ENCODE measurements at places on chromosomes 12 and 14.
A peak's percentile ranks its signal among the peaks of the same experiment; 100 is the strongest.

DNA sequence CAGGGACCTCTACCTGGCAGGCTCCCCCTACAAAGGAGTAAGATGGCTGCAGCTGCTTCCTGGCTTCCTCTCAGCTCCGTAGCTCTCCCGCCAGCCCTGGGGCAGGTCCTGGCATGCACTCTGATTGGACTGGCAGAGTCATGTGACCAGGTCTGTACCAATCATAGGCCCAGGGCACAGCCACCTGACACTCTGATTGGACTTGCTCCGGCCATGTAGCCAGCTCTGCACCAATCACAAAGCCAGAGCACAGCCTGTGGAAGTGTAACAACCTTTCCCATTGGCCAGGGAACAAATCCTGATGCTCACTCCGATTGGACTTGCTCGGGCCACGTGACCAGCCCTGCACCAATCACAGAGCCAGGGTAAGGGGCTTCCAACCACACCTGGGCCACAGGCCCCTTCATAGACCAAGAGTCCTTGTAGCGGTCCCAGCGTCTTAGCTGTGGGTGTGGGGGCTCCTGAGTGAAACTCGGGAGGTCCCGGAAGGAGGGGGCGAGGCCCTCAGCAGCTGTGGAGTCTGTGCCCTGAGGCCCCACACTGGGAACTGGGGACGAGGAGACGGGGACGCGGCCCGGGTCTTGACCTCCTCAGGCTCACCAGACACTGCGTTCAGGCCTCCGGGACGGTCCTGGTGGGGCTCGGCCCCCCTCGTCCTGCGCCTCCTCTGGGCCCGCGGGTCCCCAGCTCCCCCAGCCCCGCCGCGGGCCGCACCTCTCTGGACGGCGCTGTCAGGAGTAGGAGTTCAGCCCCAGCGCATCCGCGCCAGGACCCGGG, 210.6 kb downstream of the ADGRD1 start:
- DNase-seq, result no peak

- no peak for DNase-seq
These were observed 1.2 kb downstream of the RNASE2 start for GRCh38 chr14:20956376-20956976.

DNA sequence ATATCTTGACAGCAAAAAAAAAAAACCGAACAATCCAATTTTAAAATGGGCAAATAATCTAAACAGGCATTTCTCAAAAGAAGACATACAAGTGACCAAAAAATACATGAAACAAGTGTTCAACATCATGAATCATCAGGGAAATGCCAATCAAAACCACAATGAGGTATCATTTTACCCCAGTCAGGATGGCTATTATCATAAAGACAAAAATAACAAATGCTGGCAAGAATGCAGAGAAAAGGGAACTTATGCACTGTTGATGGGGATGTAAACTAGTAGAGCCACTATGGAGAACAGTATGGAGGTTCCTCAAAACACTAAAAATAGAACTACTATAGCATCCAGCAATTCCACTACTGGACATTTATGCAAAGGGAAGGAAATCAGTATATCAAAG, 448.2 kb downstream of the RGS6 start:
- DNase-seq, result no peak

DNA sequence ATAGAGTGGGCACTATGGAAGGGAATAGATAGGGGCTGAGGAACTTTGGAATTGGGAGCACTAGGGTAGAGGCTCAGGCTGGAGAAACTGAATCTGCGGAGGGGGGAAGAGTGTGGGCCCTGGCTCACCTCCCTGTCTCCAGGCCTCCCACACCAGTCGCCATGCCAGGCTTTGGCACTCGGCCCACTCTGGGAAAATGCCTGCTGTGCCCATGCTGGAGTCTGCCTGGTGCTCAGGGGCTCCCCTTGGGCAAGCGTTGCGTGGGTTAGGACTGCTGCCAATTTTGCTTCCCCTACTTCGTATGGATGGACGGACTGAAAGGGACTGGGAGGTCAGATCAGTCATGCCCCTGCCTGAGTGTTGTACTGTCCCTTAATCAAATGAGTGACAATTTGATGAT, 34.6 kb upstream of the CISTR start:
- DNase-seq, result no peak

DNA sequence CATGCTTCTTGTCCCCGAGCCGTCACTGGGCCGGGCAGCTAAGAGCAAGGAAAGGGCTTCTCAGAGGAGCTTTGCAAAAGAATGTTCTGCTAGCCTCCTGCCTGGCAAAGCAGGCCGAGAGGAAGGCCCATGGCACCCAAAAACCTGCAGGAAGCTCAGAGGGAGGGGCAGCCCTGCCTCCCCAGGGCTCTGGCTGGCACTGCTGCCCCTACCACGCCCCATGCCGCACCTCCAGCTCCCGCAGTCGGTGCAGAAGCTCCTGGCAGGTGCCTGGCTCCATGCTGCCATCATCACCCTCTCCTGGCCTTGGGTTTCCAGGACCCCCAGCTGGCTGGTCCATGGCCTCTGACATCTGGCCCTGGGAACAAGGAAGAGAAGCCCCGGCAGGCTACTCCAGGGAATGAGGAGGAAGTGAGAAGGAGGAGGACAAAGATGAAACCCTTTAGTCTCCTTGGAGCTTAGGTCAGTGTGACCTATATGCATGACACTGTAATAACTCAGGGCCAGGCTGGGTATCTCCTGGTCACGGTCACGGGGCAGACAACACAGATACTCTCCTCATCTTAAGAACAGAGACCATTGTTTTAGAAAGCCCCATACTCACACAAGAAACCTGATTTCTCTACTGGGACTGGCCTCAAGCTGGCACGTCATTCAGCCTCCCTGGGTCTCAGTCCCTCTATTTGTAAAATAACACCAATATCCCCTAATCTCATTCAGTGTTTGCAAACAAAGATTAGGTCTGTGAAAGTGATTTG, 24.3 kb downstream of the NCKAP5L start:
- DNase-seq, result no peak

DNA sequence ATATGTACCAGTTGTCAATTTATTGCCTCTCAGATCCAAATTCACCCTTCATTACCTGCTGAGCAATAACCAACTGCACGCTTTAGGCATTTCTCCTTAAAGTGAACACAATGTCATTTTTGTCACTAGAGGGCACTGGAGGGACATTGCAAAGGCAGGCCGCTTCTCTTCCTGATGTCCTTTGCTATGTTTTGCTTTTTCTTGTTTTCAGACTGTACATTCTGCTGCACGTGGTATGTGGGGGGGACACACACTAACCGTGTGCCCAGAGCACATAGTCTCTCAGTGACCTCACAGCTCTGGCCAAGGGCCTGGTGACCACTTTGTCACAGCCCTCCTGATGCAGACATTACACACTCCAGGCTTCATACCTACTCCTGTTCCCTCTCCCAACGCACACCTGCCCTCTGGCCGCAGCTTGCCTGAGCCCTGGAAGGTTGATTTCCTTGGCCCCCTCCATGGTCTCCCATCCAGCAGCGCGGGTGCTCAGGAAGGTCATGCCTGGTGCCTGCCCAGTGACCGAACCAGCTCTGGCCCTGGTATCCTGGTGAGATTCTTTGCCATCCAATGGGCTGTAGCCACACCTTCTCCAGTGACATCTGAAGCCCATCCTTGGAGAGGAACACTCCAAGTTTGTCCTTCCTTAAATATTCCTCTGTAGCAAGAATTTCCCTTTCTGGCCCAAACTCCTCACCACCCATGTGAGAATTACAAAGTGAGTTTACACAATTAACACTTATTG, 39.9 kb downstream of the MYO1H start:
- DNase-seq, result no peak

GRCh38 chr14:68235011-68235410, 415.4 kb downstream of the RAD51B start:
- no peak for DNase-seq

GRCh38 chr12:59834659-59835474, 239.0 kb downstream of the SLC16A7 start:
- no peak for DNase-seq

GRCh38 chr14:100774164-100774537, 47.5 kb downstream of the DLK1 start:
- DNase-seq, result no peak

- DNase-seq, result no peak
These were observed 6.9 kb upstream of the LYZ start for GRCh38 chr12:69341328-69341727.

DNA sequence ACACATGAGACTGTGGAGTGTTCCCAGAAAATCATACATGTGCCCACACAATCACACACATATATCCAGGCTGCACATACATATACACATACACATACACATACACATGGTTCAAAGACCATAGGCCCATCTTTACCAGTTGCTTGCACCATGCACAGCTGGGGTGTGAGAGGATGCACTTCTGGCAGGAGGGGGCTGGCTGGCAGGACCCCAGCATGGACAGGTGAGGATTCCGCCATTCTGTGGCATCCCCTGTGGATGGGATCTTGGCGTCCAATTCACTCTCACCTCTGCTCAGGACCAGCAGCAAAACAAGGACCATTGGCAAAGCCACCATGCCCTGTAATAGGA, 7.0 kb downstream of the ITGB7 start:
- no peak for DNase-seq

GRCh38 chr12:78260976-78261375, 430.3 kb downstream of the NAV3 start:
- DNase-seq, result no peak

- DNase-seq, result no peak
These were observed 19.4 kb downstream of the MAP3K9 start for GRCh38 chr14:70789961-70790360.

DNA sequence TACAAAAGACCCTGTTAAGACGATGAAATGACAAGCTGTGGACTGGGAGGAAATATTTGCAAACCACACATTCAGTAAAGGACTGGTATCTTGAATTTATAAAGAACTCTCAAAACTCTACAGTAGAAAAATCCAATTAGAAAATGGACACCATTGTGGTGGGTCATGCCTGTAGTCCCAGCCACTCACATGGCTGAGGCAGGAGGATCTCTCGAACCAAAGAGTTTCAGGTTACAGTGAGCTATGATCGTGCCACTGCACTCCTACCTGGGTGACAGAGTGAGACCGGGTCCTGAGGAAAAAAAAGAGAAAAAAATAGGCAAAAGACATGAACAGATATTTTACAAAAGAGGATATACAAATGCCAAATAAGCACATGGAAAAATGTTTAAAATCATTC, 41.9 kb downstream of the TTC6 start:
- no peak for DNase-seq

GRCh38 chr14:48614003-48614402, 938.6 kb upstream of the MDGA2 start:
- no peak for DNase-seq

- no peak for DNase-seq
These were observed 33.0 kb downstream of the RDH12 start for GRCh38 chr14:67734675-67735074.

DNA sequence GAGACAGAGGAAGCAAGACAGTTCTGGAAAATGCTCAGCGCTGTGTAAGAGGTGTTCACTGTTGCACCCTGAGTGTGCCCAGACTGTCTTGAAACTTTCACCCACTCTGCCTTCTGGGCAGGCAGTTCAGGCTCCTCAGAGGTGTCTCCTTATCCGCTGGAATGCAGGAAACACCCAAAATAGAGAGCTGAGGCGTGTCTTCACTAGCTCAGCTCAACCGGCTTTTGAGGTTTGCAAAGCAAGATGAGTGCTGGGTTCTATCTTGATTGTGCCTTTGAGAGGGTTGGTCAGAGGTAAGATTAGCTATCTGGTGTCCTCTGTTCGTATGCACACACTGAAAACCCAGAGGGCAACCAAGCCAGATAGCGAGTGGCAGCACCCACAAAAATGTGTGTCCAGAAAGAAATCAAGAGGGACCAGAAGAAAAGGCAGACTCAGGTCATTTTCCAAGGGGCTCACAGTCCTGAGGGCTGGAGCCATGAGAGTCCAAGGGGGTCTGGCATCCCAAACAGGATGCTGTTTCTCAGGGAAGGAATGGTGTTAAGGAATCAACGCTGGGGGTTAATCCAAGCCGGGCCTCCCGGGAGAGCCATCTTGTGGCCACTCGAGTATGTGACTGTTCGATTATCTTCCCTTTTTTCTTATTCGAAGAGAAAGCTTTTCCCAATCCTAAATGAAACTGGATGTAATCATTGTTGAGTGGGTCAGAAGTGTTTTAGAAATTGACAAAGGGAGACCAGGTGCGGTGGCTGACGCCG, 47.1 kb downstream of the TBX3 start:
- no peak for DNase-seq

GRCh38 chr12:54005853-54006558, 2.8 kb upstream of the HOXC8 start:
- DNase-seq, result peak; percentile 76

DNA sequence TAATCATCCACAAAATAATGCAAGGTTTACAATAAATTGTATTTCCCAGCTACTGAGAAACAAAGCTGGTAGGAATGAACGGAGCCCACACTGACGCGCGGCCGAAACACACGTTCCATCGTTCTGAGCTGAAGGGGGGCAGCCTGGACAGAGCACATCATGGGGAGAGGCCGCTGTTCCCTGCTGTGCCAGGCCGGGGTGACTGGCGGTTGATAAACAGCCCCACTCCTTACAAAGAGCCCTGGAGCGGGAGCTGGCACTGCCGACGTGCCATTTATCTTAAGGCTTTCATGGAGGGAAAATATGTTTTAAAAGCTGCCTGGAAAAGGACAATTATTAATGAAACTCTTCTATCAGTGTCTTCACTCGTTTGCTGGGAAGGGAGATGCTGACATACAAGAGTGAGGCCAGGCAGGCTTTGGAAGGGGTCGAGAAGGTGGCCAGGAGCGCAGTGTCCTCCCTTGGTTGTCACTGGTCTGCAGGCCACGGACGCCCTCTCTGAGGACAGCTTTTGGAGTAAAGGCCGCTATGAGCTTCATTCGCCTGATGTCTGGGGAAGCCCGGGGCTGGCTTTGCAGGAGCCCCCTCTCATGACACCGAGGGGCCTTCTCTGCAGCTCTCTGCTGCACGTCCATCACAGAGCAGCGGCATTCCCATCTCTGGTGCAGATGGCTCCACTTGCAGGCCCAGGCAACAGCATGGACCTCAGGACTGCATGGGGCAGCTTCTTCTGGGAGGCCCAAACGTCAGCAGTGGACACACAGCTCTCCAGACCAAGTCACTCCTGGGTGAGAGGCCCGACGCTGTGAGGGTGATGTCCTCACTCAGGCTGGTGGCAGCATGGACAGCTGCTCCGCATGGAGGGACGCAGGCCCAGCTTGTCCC, 355.3 kb upstream of the SFSWAP start:
- no peak for DNase-seq

DNA sequence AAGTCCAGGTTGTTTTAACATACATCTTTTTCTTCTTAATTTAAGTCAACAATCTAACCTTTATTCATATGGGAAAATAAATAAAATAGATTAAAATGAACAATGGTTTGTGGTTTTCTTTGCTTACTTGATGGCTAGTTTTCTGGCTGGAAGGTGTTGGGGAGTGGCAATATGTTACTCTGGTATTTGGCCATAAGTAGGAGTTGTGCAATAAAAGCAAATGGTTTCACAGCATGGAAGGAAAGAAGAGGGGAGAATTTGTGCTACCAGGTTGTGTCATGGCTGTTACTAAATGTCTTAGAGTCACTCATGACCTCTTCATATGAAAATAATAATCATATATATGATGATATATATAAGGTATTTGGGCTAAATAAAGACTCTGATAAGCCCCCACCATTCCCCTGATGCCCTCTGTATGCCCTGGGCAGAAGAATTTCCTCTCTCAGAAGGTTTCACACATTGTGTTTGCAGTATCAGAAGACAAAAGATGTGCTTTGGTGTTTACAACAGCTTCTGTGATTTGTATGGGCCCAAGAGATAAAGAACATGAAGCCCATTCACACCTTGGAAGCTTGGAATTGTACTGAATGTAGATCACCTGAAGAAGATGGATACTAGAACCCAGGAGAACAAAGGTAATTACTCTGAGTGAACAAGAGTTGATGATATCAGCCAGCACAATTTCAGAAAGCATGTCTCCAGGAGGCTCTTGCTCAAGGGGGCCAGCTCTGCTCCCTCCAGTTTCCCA, 160.9 kb downstream of the ALG10B start:
- DNase-seq, result no peak

GRCh38 chr12:27919671-27920235, 52.8 kb downstream of the PTHLH start:
- no peak for DNase-seq
